Midbrain (tissue), 1 donor: ENCODE measurements at places on chromosomes 2 and 18.

DNA sequence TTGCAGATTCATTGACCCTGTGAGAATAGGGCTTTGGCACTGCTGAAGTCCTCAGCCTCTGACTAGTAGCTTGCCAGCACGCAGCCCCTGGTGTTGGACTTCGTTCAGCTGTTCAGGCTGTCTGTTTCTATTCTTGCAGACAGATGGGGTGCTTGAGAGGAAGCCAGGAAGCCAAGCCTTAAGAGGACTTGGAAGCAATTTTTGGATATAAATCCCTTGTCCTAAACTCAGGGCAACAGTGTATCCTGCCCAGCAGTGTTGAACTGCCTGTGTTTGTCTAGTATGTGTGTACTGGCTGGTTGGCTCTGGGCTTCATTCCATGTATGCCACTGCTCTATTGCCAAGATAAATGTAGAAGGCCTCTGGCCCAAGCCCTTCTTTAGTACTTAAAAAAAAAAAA is 108.6 kb downstream of the COMMD1 start:
- DNase-seq, result peak; percentile 76

- DNase-seq, result no peak
These were observed 205.8 kb downstream of the INSIG2 start for GRCh38 chr2:118294063-118294462.

DNA sequence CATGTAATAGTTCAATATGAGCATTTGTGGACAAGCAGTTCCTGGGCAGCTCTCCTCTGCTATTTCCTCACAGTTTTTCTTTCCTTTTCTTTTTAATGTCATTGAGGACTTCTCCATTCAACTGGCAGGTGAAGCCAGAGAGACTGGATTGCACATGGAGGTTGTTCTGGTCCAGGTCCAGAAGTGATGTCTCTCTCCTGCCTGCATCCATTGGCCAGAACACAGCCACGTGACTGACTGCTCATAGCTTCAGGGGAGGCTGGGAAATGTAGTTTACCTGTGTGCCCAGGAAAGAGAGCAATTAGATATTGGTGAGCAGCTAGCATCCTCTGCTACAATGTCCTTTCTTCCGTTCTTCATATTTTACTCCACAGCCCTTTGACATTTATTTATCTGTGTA is 20.2 kb upstream of the ADAM23 start:
- DNase-seq, result no peak

DNA sequence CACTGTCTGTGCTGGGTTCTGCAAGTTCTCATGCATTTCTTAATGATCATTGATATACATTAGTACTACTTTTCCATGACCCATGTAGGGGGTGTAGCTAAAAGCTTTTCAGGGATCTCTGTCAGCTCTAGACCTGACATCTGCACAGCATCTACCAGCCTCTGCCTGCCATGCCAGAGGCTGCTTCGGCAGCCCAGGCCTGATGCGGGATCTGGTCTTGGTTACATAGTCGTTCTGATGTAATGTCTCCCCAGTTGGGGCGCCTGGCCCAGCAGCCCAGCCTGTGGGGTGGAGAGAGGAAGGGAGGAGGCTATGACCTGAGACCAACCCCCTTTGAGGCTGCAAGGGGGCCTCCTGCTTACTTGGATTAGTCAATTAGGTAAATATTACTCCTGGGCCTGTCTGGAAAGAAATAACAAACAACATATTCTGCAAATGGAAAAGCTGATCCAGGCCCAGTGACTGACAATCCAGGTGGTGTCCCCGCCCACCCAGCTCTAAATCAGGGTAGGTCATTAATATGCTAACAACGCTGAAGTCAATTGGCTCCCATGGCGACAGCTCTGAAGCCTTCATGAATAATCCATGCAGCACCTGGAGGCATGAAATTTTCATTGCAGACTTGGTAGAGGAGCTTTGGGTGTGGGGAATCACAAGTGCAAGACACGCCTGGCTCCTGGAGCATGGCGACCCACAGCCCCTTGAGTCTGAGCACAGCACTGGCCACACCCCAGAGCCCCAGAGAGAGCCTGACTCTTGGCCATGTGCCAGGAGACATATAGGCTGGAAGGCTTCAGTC is 575.3 kb downstream of the CMPK2 start:
- no peak for DNase-seq

GRCh38 chr2:234372506-234372905 is 124.4 kb downstream of the ARL4C start:
- no peak for DNase-seq

DNA sequence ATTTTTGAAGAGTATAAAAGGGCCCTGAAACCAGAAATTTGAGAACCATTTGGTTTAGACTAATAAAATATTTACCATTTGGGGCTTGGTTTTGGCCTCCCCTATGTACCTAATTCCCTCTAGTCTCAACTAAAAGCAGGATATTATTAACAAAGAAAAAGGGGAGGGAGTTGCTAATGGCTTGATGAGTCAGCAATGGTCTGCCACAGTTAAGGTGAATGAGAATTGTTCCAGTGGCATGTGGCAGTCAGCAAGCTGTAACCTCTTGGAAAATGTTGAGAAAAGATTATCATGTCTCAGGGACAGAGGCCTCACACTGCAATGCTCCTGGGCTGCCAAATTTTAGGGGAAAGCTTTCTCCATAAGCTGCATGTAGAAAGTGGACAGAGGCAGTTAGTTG is 20.1 kb upstream of the SLC39A10 start:
- no peak for DNase-seq

DNA sequence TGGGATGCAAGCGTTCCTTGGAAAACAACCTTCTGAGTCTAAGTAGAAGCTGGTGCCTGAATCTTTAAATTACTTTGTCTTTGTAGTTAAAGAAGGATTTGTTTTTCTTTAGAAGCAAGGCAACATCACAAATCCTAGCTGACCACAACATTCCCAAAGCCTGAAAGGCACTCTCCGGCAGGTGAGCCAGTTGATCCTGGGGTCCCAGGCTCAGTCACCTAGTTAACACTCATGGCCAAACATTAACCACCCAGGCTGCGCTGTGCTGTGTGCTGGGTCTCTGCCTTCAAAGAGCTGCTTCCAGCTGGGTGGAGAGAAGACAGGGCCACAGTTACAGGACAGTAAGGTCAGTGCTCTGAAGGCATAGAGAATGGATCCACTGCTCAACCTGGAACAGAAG is 120.0 kb upstream of the TRIB2 start:
- DNase-seq, result no peak

- no peak for DNase-seq
These were observed 3.7 kb upstream of the LRRFIP1 start for GRCh38 chr2:237623428-237624403.

DNA sequence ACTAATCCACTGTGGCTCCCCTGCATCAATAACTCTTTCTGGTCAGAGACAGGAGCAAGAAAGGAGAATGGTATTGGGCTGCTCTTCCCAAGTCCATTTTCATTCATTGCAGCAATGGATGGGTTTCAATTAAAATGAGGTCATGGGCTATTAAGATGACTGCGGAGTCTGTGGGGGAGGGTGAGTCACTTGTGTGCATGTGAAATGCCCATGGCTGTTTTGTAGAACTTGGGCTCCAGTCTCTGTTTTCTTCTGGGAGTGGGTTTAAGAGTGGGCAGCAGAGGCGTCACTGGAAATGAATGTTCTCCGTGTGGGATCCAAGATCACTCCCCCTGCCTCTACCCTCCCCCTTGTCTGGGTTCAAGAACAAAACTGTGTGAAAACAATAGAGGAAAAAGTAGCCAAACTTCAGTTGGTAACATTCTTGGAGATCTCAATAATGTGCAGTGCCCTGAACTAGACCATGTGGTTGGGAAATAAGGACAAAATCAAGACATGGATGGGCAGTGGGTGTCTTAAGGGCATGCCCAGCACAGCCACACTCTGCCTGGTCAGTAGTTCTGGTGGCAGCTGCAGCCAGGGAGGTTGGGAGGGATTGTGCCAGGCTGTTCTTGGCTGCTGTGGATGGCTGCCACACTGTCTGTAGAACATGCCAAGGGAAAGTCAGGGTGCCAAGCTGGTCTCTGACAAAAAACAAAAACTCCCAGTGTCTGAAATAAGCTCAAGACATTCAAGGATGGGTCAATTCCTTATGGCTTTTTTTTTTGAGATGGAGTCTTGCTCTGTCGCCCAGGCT is 68.2 kb upstream of the CXCR4 start:
- peak; percentile 41 for DNase-seq

GRCh38 chr18:73850782-73851181 is 296.9 kb downstream of the FBXO15 start:
- no peak for DNase-seq
